AG09319 (cell line): ENCODE measurements at places on chromosomes 6 and 20.

- DNase-seq = no peak
Measured at GRCh38 chr20:47281376-47281775, 75.1 kb downstream of the ZMYND8 start.

DNA sequence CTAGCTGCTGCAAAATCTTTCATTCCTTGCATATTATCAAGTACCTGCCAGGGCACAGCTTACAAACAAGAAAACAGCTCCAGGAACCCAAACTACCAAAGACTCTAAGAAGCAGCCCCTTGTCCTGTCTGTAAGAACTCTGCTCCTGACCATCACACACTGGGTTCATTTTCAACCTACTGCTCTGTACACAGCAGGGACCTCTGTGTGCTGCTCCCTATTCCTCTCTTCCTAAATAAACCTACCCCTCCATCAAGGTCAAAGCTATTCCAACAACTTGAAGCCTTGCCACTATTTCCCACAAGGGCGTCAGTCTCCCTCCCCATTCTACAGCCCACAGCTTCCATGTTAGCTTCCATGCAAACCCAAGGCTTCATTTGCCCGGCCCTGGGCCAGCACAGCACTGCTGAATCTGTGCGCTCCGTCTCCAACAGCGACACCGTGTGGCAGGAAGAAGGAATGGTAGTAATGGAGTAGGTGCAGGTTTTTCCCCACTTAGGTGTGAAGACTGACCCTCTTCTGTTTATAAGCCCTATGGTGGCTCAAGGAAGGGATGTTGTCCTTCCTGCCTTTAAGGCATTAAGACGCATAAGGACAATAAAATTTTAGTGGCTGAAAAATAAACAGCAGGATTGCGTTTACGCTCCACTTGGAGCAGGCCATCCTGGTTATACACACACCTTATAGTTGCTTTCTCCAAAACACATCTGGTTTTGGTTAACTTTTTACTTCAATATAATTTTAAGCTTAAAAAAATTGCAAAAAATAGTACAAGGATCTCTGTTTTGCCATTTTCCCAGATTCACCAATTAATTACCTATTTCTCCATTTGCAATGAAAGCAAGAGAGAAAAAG, 115.2 kb upstream of the NXT1 start:
- DNase-seq = no peak

DNA sequence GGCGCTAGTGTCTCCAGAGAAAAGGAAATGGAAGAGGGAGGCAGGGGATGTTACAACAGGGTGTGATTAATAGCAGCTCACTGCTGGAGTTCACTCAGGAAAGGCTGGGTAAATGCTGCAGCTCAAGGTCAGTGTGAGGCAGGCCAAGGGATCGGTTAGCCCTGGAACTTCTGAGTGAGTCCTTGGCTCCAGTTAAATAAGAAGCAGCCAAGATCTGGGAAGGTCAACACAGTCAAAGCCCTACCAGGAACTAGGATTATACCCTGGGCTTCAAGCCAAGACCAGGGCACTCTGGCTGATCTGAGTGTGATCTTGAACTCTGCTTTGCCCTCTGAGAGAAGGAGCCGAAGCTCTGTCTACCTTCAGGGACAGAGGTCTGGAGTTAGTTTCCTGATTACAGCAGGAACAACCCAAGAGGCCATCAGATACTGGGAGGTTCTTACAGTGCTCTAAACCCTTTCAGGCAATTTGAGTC, 44.3 kb downstream of the TPD52L1 start:
- DNase-seq = peak; percentile 56

DNA sequence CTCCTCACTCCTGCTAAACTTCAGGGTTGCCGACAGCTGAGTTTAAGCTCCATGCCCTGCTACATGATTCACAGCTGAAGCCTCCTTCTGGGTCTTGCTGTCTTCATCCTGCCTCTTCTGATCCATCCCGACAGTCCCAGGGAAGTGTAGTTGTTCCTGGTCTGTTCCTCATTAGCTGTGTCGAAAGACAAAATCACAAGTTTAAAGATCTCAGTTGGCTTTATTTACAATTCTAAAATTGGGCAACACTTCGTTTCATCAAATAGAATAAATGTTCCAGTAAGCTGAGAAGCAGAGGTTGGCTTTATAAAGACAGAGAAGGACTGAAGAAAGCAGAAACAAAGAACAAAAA, 4.1 kb upstream of the SLC2A10 start:
- DNase-seq = peak; percentile 93

- DNase-seq = no peak
Measured at GRCh38 chr6:4209196-4209595, 73.8 kb upstream of the ECI2 start.

DNA sequence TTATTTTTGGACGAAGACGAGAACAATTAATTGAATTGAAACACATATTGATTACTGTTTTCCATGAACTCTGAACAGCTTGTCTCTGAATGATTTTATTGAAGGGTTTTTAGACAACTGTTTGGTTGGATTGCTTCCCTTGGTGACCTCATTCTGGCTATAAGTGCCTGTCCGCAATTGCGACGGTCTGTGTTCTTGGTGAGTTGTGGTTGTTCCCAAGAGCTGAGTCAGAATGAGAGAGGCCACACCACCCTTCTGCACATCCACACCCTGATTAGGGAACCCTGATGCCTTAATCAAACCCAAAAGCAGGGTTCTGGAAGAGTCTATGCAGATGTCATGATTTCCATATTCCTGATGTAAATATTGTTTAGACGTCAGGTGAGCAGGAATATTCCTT, 747.0 kb downstream of the PTPRT start:
- DNase-seq = no peak

- DNase-seq = no peak
Measured at GRCh38 chr20:1108437-1108920, 9.9 kb upstream of the PSMF1 start.

- DNase-seq = no peak
Measured at GRCh38 chr6:34036357-34037069, 109.4 kb downstream of the GRM4 start.

- DNase-seq = no peak
Measured at GRCh38 chr20:18754030-18754652, 59.4 kb upstream of the SCP2D1 start.

- no peak for DNase-seq
Measured at GRCh38 chr6:163958646-163959045, 544.1 kb downstream of the QKI start.

GRCh38 chr6:44008821-44009370, 118.4 kb downstream of the MRPL14 start:
- DNase-seq = no peak

DNA sequence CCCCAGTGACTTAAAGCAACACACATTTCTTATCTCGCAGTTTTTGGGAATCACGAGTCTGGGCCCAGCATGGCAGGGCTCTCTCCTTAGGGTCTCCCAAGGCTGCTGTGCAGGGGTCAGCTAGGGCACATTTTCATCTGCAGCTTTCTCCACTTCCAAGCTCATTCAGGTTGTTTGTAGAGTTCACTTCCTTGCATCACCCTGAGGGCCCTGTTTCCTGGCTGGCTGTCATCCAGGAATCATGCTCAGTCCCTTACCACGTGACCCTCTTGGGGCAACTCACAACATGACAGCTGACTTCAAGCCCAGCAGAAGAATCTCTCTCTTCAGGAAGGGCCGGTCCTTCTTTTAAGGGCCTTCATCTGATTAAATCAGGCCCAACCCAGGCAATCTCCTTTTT, 21.3 kb downstream of the SNAP25 start:
- no peak for DNase-seq

GRCh38 chr6:117619178-117619577, 16.9 kb upstream of the GOPC start:
- DNase-seq = no peak

GRCh38 chr6:24663189-24663588, 3.5 kb downstream of the TDP2 start:
- no peak for DNase-seq

GRCh38 chr6:9977411-9977810, 437.5 kb downstream of the TFAP2A start:
- no peak for DNase-seq

DNA sequence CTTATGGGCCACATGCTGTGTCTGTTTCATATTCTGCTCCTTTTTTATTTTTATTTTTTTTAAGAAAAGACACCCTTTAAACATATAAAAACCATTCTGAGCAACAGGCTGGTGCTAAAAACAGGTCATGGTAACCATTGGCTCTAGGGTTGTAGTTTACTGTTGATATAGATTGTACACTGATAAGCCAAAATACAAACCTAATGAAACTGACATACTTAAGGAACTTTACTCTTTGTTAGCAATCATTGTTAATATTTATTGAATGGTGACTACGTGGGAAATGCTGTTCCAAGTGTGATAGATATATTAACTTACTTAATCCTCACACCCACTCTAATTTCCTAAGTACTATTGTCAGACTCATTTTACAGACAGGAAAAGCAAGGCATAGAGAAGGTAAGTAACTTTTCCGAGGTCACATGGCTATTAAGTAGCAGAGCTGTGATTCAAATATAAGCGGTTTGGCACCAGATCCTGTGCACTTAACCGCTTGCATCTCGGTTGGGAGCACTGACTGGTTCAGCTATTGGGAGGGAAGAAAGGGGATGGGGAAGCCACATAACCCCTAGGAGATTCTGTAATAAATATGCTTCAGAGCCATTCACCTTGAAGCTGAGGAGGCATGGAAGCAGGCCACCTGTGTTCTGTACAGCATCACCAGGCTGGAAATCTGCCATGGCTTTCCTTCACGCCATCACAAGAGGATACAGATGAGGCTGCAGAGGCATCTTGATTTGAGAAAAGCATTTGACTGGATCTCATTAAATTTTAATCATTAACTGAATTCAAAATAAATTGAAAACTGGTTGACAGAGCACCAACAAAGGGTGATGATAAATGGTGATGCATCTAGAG, 4.9 kb downstream of the TRAF3IP2 start:
- no peak for DNase-seq
